ENCODE measurements at places on chromosomes 4 and X. TPM values are rescaled to one million over a fixed set of nuclear protein-coding genes. Genes with fewer than 3 reads are reported as not detected.

The CSN1S1 gene
- not detected for total RNA-seq

The GAGE13 gene
- total RNA-seq = not detected

The KLHL13 gene
- 5.3 TPM for total RNA-seq

The ANK2 gene
- 24.0 TPM for total RNA-seq

The FAM236A gene
- not detected for total RNA-seq
